ENCODE measurements at places on chromosomes 1 and 21.

DNA sequence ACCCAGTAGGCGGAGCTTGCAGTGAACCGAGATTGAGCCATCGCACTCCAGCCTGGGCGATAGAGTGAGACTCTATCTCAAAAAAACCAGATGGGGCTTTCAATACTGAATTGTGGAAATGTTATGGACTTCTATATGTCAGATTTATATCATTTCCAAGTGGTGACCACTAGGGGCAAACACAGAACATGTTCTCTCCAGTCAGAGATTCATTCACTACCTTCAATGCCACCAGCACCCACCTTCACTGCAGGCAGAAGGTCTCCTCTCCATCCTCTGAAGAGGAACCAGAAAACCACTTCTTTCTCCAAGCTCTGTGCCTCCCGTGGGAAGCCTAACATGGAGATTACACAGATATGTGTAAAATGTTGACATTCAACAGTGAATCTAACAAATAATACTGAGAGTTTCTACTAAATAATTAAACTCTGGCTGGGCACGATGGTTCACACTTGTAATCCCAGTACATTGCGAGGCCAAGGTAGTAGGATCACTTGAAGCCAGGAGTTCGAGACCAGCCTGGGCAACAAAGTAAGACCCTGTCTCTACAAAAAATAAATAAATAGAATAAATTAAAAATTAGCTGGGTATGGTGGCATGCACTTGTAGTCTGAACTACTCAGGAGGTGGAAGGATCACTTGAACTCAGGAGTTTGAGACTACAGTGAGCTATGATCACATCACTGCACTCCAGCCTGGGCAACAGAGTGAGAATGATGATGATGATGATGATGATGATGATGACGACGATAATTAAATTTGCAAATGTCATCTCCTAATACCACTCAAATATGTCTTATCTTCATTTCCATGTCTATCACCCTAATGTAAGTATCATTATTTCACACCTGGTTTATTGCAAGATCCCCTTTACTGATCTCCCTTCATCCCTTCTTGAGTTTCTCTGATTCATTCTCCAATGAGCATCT is 151.1 kb downstream of the ZNF281 start:
- DNase-seq: peak; percentile 27

GRCh38 chr1:57188168-57188567 is 222.4 kb upstream of the C8B start:
- no peak for DNase-seq

DNA sequence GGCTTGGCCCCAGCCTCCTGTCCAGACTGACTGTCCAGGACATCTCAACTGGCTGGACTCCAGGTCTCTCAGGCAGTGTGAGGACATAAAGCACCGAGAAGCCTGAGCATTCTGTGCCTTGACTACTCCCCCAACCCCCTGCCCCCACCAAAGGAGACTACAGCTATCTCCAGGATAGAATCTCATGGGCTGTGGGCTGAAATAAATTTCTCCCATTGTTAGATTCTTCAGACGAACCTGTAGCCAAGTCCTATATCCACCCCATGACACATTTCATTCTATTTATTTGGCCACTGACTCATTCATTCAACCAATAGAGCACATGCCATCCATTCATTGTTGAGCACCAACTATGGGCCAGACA is 11.4 kb downstream of the VWA5B1 start:
- DNase-seq: no peak

- DNase-seq: no peak
Observed at GRCh38 chr1:18229625-18230024, 122.0 kb downstream of the IGSF21 start.

- no peak for DNase-seq
Observed at GRCh38 chr1:160131803-160132565, 16.4 kb downstream of the ATP1A2 start.

DNA sequence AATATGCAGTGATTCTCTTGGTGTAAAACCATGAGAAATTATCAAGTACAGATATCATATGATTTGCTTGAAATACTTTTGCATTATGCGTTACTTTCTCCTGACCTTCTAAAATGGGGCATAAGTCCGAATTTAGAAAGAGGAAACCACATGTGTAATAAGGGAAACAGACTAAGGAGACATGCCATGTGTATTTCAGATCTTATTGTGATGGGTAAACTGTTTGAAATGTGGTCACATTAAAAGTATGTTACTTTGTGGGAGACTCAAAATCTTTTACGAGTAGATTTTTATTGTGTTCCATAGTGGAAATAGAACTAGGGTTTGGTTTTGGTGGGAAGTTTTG is 173.0 kb downstream of the NFIA start:
- DNase-seq: no peak

DNA sequence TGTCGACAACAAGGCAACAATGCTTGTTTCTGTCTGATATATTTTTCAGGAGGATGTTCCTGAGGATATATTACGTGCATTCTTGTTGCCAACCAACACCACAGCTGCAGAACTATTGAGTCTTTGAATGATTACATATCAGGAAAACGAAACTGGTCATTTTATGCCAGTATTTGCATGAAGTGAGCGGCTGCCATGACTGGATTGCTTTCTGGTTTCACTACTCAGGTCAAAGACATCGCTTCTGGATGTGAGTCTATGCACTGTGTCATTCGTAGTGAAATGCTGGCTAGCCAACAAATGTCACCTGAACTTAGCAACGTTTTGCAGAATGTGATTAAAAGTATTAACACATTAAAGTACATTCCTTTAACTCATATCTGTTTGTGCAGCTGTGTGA is 35.8 kb upstream of the OLFM3 start:
- DNase-seq: no peak

DNA sequence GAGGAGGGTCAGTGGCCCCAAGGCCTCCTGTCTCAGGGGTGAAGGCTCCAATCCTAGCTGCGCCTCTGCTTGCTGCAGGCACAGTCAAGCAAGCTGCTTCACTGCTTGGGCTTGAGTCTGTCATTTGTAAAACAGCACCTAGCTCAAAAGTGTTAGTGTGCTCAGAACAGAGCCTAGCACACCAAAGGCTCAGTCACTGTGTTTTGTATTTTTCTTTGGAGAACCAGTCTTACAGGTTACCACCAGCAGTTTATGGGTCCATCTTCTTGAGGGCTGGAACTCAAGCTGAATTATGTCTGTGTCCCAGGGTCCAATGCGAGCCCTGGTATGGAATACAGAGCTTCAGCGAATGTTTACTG is 113.6 kb downstream of the DMRTB1 start:
- peak; percentile 76 for DNase-seq

DNA sequence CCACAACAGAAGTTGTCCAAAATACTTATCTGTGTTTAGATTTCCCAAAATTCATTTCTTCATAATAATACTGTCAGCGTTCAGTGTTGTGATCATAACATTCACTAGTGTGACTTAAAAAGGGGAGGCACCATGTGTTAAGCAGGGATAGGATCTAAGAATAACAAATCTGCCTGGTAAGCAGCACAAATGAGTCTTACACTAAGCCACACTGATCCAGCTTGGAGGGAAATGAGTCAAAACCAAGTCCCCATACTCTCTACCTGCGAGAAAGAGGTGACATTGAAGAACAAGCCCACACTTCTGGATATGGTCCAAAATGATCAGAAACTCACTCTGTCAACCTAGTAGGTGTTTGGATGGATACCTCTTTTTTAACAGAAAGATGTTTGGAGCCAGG is 145.5 kb downstream of the CRB1 start:
- DNase-seq: no peak

- DNase-seq: no peak
Observed at GRCh38 chr1:223712850-223713474, 623 bp downstream of the CAPN2 start.

GRCh38 chr1:21259316-21260076 is 30.8 kb downstream of the ECE1 start:
- DNase-seq: no peak

DNA sequence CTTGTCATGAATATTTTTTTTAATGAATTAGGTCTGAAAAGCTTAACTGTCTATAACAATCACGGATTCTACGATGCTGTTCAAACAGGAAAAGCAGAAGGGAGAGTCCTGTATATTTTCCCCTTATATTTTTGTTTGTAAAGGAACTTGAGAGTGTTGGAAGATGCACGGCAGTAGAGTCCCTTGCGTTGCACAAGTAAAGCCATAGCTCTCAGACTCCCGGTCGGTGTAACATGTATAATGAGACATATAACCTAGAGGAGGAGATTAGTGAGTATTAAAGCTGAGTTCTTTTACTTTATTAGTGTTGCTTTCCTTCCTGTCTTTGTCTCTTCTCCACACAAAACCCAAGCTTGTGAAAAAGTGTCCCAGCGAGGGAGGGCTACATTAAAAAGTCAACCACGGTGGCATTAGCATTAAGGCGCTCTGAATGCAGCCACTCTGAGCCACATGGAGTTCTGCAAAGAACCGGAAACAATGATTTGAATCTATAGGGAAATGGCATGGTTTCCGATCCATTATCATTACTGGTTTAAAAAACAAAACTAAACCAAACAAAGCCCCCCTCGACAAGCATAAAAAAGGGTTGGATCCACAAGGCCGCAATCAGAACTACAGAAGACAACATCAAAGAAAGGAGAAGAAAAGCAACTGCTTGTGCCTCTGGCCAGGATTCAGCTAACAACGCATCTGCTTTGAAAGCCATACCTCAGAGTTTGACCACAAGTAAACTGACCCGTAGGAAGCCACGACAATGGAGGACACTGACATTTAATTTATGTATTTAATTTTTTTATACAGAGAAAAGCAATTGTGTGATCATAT is 356.8 kb downstream of the LMO4 start:
- DNase-seq: peak; percentile 70

GRCh38 chr1:155324717-155325602 is 4.3 kb downstream of the RUSC1 start:
- peak; percentile 47 for DNase-seq

DNA sequence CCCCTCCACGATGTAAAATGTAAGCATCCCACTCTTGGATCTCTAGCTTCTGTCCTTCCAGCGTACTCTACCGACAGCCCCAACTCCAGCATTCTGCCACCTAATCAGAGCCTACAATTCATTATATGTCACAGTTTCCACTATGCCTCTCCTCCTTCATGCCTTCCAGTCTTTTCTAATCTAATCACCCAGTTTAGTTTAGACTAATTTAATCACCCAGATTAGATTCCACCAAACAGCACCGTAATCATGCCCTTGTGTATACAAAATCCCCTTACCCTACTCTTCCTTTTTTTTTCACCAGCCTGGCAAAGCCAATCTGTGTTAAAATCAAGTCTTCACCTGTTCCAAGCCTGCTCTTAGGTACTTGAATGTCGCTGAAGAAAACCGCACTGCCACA is 49.8 kb upstream of the KANK4 start:
- no peak for DNase-seq

DNA sequence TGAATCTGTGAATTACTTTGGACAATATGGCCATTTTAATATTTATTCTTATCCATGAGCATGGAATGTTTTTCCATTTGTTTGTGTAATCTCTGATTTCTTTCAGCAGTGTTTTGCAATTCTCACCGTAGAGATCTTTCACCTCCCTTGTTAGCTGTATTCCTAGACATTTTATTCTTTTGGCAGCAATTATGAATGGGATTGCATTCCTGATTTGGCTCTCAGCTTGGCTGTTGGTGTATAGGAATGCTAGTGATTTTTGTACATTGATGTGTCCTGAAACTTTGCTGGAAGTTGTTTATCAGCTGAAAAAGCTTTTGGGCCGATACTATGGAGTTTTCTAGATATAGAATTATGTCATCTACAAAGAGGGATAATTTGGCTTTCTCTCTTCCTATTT is 44.2 kb upstream of the NEGR1 start:
- no peak for DNase-seq

- DNase-seq: no peak
Observed at GRCh38 chr1:23591460-23592208, 32.3 kb upstream of the ID3 start.

DNA sequence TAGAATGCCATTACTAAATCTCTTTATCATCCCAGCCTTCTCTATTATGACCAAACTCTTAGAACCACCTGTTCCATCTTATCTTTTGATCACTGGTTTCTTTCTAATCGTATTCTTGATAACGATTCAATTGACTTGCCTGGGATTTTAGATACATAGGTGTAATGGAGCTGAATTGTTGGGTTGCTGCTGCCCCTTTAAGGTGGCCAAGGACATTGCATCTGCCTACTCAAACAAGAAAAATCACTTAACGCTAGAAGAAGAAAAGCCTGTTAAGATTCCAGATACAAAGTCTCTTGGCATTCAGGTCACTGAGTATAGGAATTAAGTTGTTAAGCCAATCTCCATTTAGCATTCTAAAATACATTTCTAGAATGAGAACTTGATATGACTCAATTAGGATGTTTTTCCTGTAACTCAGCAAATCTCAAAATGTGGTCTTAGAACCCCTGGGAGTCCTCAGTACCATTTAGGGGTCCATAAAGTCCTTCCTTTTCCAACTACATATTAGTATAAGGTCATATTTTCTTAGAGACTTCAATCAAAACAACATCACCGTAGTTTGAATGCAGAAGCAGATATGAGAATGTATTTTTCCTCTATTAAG is 12.4 kb downstream of the NEXN start:
- DNase-seq: peak; percentile 78

DNA sequence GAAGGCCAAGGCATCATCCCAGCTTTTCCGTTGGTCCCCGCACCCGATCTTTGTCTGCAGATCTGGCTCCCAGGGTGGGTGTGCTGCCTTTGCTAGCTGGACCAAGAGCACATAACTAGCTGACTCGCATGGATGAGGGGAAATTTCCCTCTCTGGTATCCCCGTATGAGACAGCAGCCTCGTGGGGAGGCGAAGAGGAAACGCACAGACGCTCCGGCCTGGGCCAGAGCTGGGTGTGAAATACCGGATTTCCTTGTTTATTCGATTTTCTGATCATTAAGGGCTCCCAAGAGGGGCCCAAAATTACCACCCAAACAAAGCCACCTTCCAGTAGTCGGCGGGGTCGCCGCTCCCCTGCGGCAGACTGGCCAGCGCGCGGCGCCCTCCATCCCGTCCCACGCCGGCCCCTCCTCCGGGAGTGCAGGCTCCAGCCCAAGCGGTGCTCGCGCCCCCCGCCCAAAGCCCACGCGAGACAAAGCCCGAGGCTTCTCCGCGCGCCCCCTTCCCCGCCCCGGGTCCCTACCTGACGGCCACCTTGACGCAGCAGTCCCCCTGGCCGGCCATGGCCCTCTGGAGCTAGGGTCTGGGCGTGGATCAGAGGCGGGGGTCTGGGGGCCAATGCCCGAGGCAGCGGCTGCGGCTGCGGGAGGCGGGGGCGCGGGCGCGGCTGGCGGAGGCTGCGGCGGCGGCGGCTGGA is 546 bp downstream of the KIF21B start:
- DNase-seq: no peak

GRCh38 chr1:91699339-91699974 is 186.5 kb downstream of the TGFBR3 start:
- no peak for DNase-seq

DNA sequence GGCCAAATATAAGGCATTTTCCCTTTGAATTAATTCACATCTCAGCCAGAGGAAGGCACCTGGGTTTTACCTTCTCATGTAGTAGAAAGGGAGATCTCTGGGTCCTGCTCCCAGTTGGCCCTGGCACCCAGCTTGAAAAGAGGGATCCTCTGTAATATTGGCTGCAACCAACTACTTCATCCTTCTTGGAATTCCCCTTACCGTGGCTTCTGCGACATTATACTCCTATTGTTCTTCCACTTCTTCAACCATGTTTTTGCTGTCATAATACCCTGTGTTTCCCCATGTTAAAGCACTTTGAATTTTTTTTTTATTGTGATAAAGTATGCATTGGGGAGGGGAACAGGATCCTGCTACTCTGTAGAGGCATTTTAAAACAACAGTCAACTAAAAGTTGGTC is 26.8 kb downstream of the RNF220 start:
- DNase-seq: no peak

GRCh38 chr1:241702442-241703373 is 50.6 kb downstream of the WDR64 start:
- no peak for DNase-seq

GRCh38 chr1:40409467-40409866 is 35.9 kb downstream of the SMAP2 start:
- no peak for DNase-seq

GRCh38 chr1:232012773-232013386 is 386.3 kb downstream of the DISC1 start:
- peak; percentile 52 for DNase-seq
